ENCODE measurements at places on chromosomes 12 and 14.

DNA sequence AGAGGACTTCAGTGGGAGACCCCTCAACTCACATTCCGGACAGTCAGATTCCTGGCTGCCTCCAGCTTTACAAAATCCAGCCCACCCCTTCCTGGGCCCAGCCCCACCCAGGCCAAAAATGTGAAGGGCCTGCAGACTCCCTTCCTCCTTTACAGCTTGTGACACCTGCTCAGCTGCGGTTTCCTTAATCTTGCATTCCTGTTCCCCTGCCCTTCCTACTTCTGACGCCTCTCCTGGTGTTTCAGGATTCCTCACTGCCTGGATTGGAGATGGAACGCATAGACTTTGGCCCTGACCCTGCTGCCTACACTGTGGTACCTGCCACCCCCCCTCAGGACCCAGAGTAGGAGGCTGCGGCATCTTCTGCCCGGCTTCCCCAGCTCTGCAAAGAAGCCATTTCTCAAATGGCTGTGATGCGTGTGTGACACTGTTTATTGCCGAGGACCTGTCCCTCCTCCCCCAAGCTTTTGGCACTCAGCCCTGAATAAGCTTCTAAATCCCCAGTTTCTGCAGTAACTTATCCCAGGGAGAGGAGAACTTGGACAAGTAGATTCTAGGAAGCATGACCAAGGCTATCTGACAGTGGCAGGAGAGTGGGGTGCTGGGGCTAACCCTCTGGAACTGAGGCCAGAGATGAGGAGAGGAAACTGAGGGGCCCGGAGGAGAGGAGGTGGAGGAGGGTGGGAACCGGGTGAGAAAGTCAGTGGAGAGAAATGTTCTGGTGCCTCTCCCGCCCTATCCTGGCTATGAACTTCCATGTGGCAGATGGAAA is 24.9 kb upstream of the BCDIN3D start:
- no peak for DNase-seq

- no peak for DNase-seq
These were observed at the start of gene PTPN6 for GRCh38 chr12:6950811-6951540. PTPN6 (plus strand) TSS chr12:6951356; CDS start chr12:6951513, 157 bp downstream.

DNA sequence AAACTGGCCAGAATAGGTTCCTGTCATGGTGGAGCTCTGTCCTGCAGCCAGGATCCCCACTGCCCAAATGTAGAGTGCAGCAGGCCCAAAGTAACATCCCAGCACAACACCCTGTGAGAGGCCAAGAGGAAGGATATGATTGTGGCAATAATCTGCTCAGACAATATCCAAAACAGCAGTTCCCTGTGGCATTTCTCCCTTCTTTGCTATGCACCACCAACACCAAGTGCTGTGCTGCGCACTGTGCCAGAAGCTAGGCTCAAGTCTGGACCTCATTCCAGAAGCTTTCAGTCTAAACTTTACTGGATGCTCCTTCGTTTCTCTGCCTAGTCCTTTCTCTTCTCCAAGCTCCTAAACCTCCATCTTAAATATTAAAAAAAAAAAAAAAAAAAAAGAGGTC is 33.4 kb downstream of the SLC11A2 start:
- DNase-seq, result no peak

GRCh38 chr12:93784339-93785086 is 107.3 kb downstream of the CRADD start:
- no peak for DNase-seq

- DNase-seq, result no peak
These were observed 14.8 kb downstream of the KMT5A start for GRCh38 chr12:123398550-123399254.

DNA sequence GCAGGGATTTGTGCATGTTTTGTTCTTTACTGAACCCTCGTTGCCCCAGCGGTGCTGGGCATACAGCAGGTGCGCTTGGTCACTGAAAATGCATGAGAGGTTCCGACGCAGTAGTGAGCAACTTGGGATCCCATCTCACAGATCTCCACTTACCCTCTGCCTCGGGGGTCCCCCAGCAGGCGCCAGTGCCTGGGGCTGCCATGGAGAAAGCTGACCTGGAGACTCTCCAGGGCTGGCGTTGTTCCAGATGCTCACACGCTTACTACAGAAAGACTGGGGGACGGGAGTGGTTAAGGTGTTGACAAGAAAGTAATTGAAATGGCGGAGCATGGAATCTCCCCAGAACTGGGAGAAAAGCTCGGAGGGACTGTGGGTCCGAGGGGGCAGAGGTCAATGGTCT is 14.2 kb downstream of the GLT1D1 start:
- DNase-seq, result no peak

DNA sequence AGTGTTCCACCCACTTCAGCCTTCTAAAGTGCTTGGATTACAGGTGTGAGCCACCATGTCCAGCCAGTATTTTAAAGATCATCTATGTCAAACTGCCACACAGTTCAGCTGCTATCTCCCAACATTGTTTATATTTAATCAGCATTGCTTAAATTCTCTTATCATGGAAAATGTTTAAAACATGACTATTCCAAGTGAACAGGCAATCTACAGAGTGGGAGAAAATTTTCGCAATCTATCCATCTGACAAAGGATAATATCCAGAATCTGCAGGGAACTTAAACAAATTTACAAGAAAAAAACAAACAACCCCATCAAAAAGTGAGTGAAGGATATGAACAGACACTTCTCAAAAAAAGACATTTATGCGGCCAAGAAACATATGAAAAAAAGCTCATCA is 69.4 kb upstream of the NAV3 start:
- DNase-seq, result no peak

- DNase-seq, result no peak
These were observed 164.7 kb upstream of the TBX3 start for GRCh38 chr12:114848666-114849065.

- no peak for DNase-seq
These were observed 465.8 kb downstream of the CCER1 start for GRCh38 chr12:90489141-90489540.
